ENCODE measurements at places on chromosomes 1 and 21. TPM values are rescaled to one million over a fixed set of nuclear protein-coding genes. Genes with fewer than 3 reads are reported as not detected.
A peak's percentile ranks its signal among the peaks of the same experiment; 100 is the strongest.

GRCh38 chr1:26839339-26839722 lies 12.8 kb downstream of the ZDHHC18 start:
- H3K27ac ChIP-seq, result peak overlapping the region; percentile 94
- H3K36me3 ChIP-seq, result peaks cover 13% of the 10 kb centered on the region
- H3K4me1 ChIP-seq, result peaks cover 30% of the 10 kb centered on the region
- H3K4me3 ChIP-seq, result no peak overlapping the region
- no peaks in the 10 kb centered on the region for H3K27me3 ChIP-seq
- DNase-seq, result no peak

DNA sequence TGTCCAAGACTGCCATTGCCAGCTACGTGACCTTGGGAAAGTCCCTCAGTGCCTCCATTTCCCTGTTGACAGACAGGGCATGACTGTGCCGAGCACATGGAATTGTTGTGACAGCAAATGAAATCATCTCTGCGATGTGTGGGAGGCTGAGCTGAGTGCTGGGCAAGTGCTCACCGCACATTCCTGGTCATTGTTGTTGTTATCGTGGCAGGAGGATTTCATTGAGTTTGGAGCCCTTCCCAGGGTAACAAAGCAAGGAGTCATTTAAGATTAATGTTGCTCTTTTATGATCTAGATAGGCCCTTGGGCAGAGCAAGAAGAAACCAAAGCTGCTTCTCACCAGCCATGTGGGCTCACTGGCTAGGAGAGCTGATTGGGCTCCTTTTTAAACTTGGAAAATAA lies 39.6 kb upstream of the ITPKB start:
- H3K27ac ChIP-seq, result no peak overlapping the region
- peaks cover 22% of the 10 kb centered on the region for H3K4me1 ChIP-seq
- no peaks in the 10 kb centered on the region for H3K27me3 ChIP-seq
- DNase-seq, result no peak
- no peak overlapping the region for H3K4me3 ChIP-seq
- H3K36me3 ChIP-seq, result no peaks in the 10 kb centered on the region

- H3K36me3 ChIP-seq, result peaks cover 7% of the 10 kb centered on the region
- peaks cover 38% of the 10 kb centered on the region for H3K4me1 ChIP-seq
- no peak overlapping the region for H3K27ac ChIP-seq
These were observed 45.2 kb downstream of the PKN2 start for GRCh38 chr1:88729297-88729696.

DNA sequence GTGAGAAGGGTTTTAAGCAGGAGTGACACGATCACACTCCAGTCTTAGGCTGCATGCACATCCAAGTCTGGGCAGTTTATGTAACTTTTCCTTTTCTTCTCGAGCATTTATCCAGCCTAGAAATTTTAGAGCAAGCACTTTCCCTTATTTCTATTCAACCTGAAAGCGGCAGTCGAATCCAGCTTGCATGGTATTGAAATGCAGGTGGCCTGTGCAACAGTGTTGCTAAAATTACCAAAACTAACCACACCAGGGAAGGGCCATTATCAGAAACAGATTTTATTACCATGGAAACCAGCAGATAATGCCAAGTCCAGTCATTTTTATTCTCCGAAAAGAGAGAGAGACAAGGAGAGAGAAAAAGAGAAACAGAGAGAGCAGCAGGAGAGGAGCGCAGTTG lies 179.9 kb upstream of the ZC3H12A start:
- peaks cover 29% of the 10 kb centered on the region for H3K27me3 ChIP-seq
- DNase-seq, result no peak
- no peaks in the 10 kb centered on the region for H3K4me1 ChIP-seq
- no peak overlapping the region for H3K27ac ChIP-seq

GRCh38 chr1:196193896-196194559 lies 414.2 kb downstream of the KCNT2 start:
- H3K36me3 ChIP-seq, result peaks cover 2% of the 10 kb centered on the region
- no peak overlapping the region for H3K4me3 ChIP-seq
- H3K27me3 ChIP-seq, result no peaks in the 10 kb centered on the region
- no peaks in the 10 kb centered on the region for H3K4me1 ChIP-seq

GRCh38 chr1:54260810-54261209 lies 60.8 kb downstream of the MRPL37 start:
- H3K27ac ChIP-seq, result no peak overlapping the region
- H3K36me3 ChIP-seq, result no peaks in the 10 kb centered on the region
- H3K4me1 ChIP-seq, result no peaks in the 10 kb centered on the region
- no peak for DNase-seq
- no peak overlapping the region for H3K4me3 ChIP-seq

DNA sequence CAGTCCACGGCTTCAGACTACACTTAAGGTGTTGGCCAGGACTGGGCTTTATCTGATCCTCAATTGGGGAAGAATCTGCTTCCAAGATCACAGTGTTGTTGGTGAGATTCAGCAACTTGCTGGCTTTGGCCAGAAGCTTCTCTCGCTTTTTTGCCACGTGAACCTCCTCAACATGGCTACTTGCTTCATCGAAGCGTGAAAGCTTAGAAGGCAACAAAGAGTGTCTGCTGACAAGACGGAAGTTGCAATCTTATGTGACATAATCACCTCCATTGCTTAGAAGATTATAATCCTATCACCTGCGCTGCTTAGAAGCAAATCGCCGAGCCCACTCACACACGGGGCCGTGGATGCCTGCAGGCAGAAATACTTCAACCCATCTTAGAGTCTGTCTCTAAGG lies 10.4 kb upstream of the ITPKB start:
- DNase-seq, result no peak
- no peak overlapping the region for H3K27ac ChIP-seq
- H3K4me1 ChIP-seq, result peaks cover 20% of the 10 kb centered on the region
- no peak overlapping the region for H3K4me3 ChIP-seq

DNA sequence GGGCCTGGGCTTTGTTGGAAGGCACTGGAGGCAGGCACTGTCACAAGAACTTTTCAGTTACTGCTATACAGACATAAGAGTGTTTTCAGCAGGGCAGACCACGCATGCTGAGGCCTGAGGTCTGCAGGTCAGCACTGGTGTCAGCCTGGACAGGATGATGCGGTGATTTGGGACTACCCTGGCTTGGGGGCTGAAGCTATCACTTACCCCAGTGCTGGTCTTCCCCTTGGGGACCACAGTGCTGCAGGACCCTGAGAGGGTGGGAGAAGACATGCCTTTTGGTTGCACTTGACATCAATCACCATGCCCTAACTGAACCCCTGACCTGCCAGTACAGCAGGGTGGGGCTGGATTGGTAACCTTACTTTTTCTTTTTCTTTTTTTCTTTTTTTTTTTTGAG lies 9.2 kb downstream of the DMRTB1 start:
- H3K4me3 ChIP-seq, result no peak overlapping the region
- H3K27me3 ChIP-seq, result no peaks in the 10 kb centered on the region
- DNase-seq, result no peak
- no peaks in the 10 kb centered on the region for H3K36me3 ChIP-seq

- H3K27me3 ChIP-seq, result no peaks in the 10 kb centered on the region
- H3K4me1 ChIP-seq, result peaks cover 28% of the 10 kb centered on the region
- peak overlapping the region; percentile 99 for H3K27ac ChIP-seq
- peak overlapping the region; percentile 89 for H3K4me3 ChIP-seq
These were observed 51.5 kb downstream of the MAP3K7CL start for GRCh38 chr21:29181799-29182470.

GRCh38 chr1:205932776-205933175 lies 10.5 kb downstream of the SLC26A9 start:
- H3K27me3 ChIP-seq, result peaks cover 33% of the 10 kb centered on the region
- no peak overlapping the region for H3K4me3 ChIP-seq
- H3K36me3 ChIP-seq, result no peaks in the 10 kb centered on the region
- no peak for DNase-seq
- H3K4me1 ChIP-seq, result no peaks in the 10 kb centered on the region
- no peak overlapping the region for H3K27ac ChIP-seq

GRCh38 chr1:82700476-82700875 lies 899.7 kb downstream of the ADGRL2 start:
- no peak overlapping the region for H3K4me3 ChIP-seq
- H3K36me3 ChIP-seq, result no peaks in the 10 kb centered on the region
- no peaks in the 10 kb centered on the region for H3K27me3 ChIP-seq
- DNase-seq, result no peak

- H3K4me3 ChIP-seq, result no peak overlapping the region
- no peaks in the 10 kb centered on the region for H3K27me3 ChIP-seq
- no peak for DNase-seq
These were observed 163.2 kb upstream of the CACYBP start for GRCh38 chr1:174836543-174836942.

GRCh38 chr1:7346070-7346596 lies 425.0 kb upstream of the VAMP3 start:
- no peaks in the 10 kb centered on the region for H3K4me1 ChIP-seq
- DNase-seq, result no peak
- no peak overlapping the region for H3K4me3 ChIP-seq

DNA sequence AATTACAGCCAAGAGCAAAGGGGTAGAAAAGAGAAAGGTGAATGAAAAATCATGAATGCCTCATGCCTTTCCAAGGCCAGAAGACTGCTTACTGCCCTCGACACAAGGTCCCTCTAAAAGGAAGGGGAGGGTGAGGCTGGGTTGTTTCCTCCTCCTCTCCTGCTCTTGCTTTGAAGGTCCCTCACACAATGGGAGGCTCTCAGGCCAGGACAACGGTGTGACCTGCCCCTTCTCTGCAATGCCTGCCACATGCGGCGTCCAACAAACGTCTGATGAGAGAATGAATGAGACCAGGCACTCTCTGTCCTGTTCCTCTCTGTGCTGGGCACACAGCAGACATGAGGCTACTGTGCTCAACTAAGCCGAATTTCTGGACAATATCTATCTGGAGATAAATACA lies 51.3 kb downstream of the SSBP3 start:
- DNase-seq, result no peak
- peaks cover 83% of the 10 kb centered on the region for H3K4me1 ChIP-seq
- H3K27me3 ChIP-seq, result no peaks in the 10 kb centered on the region
- no peak overlapping the region for H3K27ac ChIP-seq
- no peak overlapping the region for H3K4me3 ChIP-seq
- no peaks in the 10 kb centered on the region for H3K36me3 ChIP-seq

DNA sequence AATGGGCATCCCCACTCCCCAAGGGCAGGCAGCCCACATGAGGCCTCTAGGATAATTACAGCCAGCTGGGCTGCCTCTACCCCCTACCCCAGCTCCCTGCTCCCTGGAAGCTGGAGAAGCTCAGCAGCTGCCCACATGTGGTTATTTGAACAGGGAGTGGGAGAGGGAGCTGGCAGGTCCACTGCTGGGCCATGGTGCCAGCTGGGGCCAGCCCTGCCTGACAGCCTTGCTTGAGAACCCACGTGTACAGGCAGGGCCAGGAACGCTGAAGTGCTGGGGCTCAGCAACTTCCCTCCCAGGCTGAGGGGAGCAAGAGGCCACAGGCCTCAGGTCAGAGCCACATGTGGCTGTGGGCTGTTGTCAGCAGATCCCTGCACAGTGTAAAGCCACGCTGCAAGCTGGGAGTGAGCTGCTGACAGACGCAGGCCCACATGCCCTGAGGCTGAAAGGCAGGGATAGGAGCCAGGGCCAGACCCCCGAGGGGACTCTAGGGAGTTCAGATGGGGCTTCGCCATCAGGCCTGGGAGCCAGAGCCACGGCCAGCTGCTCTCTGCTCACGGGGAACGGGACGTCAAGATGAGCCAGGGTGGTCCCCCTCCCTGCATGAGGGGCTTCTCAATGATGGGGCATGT lies 129.0 kb downstream of the SYF2 start:
- H3K4me3 ChIP-seq, result no peak overlapping the region
- H3K27ac ChIP-seq, result no peak overlapping the region
- H3K4me1 ChIP-seq, result peaks cover 56% of the 10 kb centered on the region
- no peaks in the 10 kb centered on the region for H3K27me3 ChIP-seq

- H3K36me3 ChIP-seq, result no peaks in the 10 kb centered on the region
- H3K27me3 ChIP-seq, result peaks cover 25% of the 10 kb centered on the region
- no peak for DNase-seq
- H3K27ac ChIP-seq, result no peak overlapping the region
These were observed 65.2 kb upstream of the GJA8 start for GRCh38 chr1:147837129-147837963.

GRCh38 chr1:110237386-110238152 lies 27.5 kb downstream of the KCNC4 start:
- no peak overlapping the region for H3K27ac ChIP-seq
- H3K27me3 ChIP-seq, result no peaks in the 10 kb centered on the region
- H3K4me1 ChIP-seq, result peaks cover 67% of the 10 kb centered on the region

- no peak overlapping the region for H3K4me3 ChIP-seq
- no peaks in the 10 kb centered on the region for H3K36me3 ChIP-seq
- H3K4me1 ChIP-seq, result no peaks in the 10 kb centered on the region
- peaks cover 7% of the 10 kb centered on the region for H3K27me3 ChIP-seq
- no peak for DNase-seq
These were observed 91.6 kb downstream of the ZC3H11B start for GRCh38 chr1:219521325-219521724.

GRCh38 chr1:219374636-219375035 lies 201.0 kb downstream of the LYPLAL1 start:
- H3K36me3 ChIP-seq, result no peaks in the 10 kb centered on the region
- H3K27ac ChIP-seq, result no peak overlapping the region
- no peak for DNase-seq
- H3K4me3 ChIP-seq, result no peak overlapping the region
- H3K27me3 ChIP-seq, result no peaks in the 10 kb centered on the region

- no peaks in the 10 kb centered on the region for H3K4me1 ChIP-seq
- H3K36me3 ChIP-seq, result no peaks in the 10 kb centered on the region
- no peak overlapping the region for H3K4me3 ChIP-seq
- H3K27me3 ChIP-seq, result no peaks in the 10 kb centered on the region
- no peak for DNase-seq
These were observed 66.9 kb upstream of the KCNE2 start for GRCh38 chr21:34296878-34297277.

DNA sequence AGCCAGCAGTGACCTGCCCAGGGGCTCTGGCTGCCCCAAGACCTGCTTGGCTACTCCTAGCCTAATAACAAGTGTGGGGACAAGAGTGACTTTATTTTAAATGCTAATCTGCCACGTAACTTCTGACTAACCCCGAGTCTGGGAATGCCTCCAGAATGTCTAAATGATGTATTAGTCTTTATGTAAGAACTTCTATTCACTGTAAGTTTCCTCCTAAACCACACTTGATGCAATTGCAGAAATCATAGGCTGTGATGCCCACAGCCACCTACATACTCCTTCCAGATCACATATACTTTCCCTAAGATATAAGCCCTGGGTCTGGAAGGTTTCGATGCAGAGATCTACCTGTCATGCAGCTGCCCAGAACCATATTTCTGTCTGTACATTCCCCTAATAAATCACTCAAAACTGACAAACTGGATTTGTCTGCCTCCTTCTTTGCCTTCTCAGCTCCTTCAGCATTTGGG lies 5.9 kb upstream of the VPS45 start:
- H3K4me3 ChIP-seq, result no peak overlapping the region
- H3K27ac ChIP-seq, result no peak overlapping the region
- DNase-seq, result no peak
- no peaks in the 10 kb centered on the region for H3K36me3 ChIP-seq
- no peaks in the 10 kb centered on the region for H3K27me3 ChIP-seq

The RHD gene
- not detected for total RNA-seq

The HCN3 gene
- 4.1 TPM for total RNA-seq

The CADM3 gene
- total RNA-seq, result not detected

The ACTL8 gene
- total RNA-seq, result not detected

The IGFN1 gene
- total RNA-seq, result 0.02 TPM

The ASAP3 gene
- total RNA-seq, result 0.51 TPM

The SH2D1B gene
- total RNA-seq, result not detected

The LMOD1 gene
- not detected for total RNA-seq

The CRP gene
- total RNA-seq, result not detected

The SLC2A5 gene
- not detected for total RNA-seq

The PRDM16 gene
- total RNA-seq, result 1.7 TPM

The RABGGTB gene
- total RNA-seq, result 133 TPM

Measured in activated T-cell treated with anti-CD3 and anti-CD28 coated beads, Interleukin-2, amount 50 U/mL, for 72 hours (primary cell).